Activated naive CD4-positive, alpha-beta T cell (primary cell): ENCODE measurements at places on chromosomes 3 and 15.

- DNase-seq = no peak
Measured at GRCh38 chr3:17840126-17840525, 97.7 kb upstream of the TBC1D5 start.

DNA sequence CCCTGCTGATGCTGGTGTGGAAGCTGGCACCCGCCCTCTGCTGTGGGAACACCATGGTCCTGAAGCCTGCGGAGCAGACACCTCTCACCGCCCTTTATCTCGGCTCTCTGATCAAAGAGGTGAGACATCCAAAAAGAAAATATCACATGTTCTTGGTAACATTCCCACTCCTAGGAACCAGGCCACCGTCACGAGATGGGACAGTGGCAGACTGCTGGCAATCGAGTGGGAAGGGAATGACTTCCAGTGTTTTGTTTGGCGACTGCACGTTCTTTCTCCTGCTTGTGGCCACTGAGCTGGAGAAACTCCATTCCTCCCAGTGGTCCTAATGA, 14.3 kb downstream of the ALDH1A3 start:
- no peak for DNase-seq

DNA sequence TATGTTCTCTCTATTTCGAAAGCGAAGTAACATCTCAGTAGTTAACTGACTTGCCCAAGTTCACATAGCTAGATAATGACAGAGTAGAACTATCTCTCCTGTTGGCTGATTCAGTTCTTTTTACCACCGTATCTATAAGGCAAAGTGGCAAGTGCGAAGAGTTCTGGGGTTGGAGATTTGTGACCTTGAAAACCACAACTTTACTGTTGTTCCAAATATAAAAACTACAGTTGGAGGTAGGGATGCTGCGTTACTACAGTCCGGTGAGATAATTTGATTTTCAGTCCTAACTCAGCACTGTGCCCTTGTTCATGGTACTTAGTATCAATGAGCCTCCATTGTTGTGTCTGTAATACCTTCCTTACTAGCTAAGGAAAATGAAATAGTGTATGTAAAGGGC, 71.2 kb upstream of the GOLGA8B start:
- DNase-seq = no peak

GRCh38 chr3:160314995-160315394, 84.0 kb downstream of the IFT80 start:
- DNase-seq = no peak

DNA sequence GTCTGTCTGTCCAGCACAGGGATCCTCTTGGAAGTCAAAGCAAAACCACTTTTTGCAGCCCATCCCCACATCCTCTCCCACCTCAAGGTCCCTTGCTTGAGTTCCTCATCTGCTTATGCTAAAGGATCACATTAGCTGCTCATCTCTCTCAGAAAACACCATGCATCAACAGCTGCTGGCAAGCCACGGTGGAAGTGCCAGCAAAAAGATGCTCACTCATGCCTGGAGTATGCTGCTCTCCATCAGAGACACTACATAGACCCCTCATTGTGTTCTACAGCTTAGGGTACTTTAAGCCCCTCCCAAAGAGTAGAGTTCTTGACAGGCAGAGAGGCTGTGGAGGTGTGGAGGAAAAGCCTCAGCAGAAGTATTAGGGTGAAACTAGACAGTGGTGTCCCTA, 94.6 kb upstream of the COL8A1 start:
- DNase-seq = no peak

GRCh38 chr3:147914532-147914931, 505.4 kb downstream of the ZIC1 start:
- DNase-seq = no peak
